ENCODE measurements at places on chromosomes 3 and 15.
A peak's percentile ranks its signal among the peaks of the same experiment; 100 is the strongest.

DNA sequence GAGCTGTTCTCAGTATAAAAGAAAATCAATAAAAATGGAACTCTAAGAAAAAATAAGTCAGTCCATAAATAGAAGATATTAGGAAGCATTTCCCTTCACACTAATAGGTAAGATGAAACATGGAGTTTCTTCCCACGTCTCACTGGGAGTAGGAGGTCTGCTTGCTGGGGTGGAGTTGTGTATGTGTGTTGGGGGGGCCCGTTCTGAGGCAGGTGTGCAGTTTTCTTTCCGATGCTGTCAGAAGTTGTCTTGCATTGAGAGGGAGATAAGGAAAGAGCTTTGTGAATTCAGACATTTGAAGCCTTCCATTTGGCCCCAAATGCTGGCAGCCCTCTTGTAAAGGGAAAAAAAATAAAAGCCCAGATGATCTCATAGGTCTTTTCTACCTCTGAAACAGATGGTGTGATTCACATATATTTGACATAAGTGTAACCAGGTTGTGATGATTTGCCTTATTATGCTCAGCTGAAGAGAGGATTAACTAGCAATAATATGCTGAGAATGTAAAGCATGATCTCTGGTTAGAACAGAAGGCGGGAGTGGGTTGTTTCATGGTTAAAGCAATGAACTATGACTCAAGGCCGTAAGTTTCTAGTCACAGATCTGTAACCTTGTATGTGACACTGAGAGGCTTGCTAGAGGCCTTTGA lies 8.8 kb downstream of the RASGRP1 start:
- no peak for DNase-seq

GRCh38 chr3:69191516-69191915 lies 69.1 kb upstream of the LMOD3 start:
- peak; percentile 27 for DNase-seq

DNA sequence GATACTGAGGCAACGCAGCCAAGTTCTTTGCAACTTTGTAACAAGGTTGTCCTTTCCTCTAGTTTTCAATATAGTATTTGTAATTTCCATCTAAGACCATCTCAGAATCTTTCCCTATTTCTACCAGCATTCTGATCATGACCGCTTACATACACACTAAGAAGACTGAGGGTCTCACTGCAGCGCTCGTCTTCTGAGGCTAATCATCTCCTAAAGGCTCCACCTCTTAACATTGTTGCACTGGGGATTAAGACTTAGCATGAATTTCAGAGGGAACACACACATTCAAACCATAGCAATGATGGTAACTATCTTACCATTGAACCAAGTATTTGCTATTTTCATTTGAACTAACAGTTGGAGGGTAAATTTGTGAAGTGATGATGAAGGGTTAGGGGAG lies 463.3 kb upstream of the CCDC54 start:
- no peak for DNase-seq

- DNase-seq = no peak
Observed at GRCh38 chr15:68599560-68600071, 20.8 kb downstream of the CORO2B start.

DNA sequence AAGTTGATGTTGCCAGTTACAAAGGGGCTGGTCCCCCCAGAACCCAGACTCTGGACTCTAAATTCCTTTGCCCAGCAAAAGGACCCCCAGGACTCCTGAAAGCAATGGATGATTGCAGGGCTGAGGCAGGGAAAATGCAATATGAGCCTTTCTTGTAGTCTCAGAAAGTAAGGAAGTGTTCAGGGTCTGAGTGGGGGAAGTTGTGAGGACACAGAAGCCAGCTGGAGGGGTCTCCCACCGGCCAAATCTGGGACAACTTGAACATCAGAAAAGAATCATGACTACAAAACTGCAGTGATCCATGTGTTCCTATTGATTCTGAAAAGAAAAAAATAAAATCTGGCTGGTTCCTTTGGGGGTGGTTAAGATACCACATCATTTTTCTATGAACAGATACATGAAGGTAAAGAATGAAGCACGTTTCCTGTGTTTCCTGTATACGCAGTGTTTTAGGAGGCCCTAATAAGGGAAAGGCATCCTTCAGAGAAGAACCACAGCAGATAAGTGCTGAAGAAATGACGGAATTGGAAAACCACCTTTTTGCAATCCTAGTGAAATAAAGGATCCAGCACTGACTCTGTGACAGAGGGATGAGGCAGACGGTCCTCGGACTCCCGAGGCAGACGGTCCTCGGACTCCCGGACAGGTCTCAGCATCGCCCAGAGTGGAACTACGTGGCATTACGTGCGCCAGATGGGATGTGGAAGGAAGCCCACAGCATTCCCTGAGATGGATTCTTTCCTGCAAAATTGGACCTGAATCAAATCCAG lies 22.2 kb upstream of the GRIP2 start:
- no peak for DNase-seq

DNA sequence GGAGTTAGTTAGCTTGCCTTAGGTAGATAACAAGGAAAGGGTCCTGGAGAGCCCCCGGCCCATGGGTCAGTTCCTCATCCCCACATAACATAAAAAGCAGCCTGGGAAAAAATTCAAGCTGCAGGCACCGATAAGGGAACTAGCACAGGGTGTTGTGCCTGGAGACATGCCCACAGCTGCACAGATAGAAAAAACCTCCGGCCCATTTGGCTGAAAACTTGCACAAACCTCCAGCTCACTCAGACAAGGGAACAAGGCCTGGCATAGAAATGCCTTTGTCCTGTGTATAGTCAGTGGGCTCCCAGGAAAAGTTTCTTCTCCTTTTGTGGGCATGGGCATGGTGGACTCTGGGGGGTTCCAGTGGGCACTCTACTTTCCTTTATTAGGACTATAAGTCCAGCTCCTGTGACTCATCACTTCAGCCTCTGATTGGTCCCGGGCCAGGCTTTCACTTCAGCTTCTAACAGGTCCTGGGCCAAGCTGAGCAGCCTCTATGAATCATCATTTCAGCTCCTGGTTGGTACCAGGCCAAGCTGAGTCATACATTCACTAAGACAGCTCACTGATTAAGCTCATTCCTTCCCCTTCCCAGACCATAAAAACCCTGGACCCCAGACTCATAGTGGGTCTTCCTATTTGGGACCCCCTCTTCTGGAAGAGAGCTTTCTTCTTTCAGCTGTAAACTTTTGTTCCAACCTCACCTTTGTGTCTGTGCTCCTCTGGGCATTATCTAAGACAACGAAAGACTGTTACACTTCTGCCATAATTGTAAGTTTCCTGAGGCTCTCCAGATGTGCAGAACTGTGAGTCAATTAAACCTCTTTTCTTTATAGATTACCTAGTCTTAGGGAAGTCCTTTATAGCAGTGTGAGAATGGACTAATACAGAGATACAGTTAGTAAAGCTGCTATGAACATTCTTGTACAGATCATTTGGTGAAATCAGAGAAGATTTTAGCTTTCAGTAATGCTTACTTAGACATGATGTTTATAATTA lies 348.0 kb upstream of the DPPA4 start:
- DNase-seq = peak; percentile 12

DNA sequence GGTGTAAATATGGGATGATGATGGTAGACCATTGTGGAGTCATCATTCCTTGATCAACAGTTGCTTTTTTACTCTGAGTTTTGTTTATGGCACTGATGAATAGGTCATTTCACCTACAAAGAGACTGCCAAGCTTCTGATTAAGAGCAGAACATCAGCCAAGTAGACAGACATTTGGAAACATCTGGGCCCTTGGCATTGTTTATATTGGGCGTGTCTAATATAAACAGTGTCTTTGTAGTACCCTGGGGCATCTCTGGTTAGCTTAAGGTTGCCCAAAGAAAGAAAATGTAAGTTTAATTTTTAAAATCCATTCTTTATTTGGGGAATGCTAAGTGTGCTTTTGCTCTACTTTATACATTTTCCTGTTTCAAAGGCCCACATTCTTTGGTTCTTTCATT lies 377.0 kb downstream of the FEZF2 start:
- DNase-seq = no peak

- DNase-seq = no peak
Observed at GRCh38 chr3:101413656-101414055, 93.3 kb upstream of the IMPG2 start.

GRCh38 chr15:25783607-25784540 lies 79.3 kb downstream of the ATP10A start:
- peak; percentile 9 for DNase-seq

- no peak for DNase-seq
Observed at GRCh38 chr15:65930134-65930533, 60.8 kb downstream of the RAB11A start.

All from erythroblast (primary cell).